ENCODE measurements at places on chromosomes 7 and 10. TPM values are rescaled to one million over a fixed set of nuclear protein-coding genes. Genes with fewer than 3 reads are reported as not detected.

DNA sequence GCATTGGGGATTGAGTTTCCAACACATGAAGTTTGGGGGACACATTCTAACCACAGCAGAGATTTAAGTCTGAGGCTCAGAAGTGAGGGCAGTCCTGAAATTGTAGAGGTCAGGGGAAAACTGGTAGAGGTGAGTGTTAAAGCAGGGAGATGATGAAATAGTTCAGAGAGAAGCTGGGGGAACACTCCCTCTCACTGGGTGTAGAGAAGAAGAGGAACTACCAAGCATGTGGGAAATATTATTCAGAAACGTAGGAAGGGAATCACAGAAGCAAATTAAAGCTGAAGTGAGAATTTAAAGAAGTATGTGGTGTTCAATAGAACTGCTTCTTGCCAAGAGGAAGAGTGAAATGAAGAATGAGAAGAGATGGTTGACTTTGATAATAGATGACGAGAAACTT is 121.5 kb upstream of the FAM3C start:
- DNase-seq, result no peak

DNA sequence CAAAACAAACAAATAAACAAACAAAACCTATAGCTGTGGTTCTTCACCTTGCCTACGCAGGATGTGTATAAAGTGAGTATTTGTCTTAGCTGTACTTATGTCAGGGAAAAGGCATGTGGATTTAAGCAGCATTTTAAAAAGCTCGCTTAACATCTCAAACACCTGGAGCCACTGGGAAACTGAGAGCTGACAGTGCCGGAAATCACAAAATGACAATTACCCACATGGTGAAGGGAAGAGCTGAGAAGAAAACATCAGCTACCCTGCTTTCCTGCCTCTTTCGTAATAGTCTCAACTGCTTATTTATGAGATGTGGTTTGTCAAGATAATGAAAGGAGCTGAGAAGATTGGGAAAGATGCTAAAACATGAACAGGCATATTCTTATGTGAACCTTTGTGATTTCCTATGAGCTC is 31.1 kb upstream of the MSMB start:
- DNase-seq, result no peak

DNA sequence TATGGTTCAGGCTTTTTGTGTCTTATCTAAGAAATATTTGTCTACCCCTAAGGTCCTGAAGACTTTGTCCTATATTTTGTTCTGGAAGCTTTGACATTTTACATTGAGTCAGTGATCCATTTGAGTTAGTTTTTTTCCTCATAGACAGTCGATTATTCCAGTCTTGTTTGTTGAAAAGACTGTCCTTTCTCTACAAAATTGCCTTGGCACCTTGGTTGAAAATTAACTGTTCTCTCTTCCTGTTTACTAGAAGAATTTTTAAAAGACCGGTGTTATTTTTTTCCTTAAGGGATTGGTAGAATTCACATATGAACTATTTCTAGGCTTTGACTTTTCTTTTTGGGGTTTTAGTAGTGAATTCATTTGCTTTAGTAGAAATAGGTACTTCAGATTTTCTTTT is 12.0 kb downstream of the PLEKHA1 start:
- DNase-seq, result no peak

DNA sequence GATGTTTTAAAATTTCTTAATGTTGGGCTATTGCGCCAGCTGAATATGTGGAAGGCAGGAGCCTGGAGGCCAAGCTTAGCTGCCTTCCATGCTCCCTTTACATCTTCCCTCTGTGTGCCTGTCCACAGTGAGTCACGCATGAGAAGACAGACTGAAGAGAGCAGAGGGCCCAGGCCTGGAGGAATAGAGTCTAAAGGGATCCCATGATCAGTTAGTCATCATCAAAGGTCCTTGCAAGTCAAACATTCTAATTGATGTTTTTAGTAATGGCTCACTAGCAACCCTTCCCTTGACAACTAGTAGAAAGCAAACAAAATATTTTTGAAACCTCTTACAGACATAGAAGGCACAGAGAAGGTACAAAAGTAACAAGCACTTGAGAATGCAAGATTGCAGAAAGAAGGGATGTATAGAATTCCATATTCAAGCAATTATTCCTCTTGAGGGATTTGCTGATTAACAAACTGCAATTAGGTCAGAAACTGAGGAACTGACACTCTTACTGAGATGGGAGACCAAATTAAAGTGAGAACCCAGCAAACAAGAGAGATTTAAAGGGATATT is 30.7 kb upstream of the APBB1IP start:
- DNase-seq, result no peak

- DNase-seq, result no peak
Measured at GRCh38 chr7:142670511-142670910, 78.8 kb upstream of the PRSS1 start.

GRCh38 chr10:14560274-14560673 is 214.4 kb downstream of the FAM107B start:
- DNase-seq, result no peak

- DNase-seq, result no peak
Measured at GRCh38 chr7:70577078-70577477, 554.9 kb upstream of the GALNT17 start.

DNA sequence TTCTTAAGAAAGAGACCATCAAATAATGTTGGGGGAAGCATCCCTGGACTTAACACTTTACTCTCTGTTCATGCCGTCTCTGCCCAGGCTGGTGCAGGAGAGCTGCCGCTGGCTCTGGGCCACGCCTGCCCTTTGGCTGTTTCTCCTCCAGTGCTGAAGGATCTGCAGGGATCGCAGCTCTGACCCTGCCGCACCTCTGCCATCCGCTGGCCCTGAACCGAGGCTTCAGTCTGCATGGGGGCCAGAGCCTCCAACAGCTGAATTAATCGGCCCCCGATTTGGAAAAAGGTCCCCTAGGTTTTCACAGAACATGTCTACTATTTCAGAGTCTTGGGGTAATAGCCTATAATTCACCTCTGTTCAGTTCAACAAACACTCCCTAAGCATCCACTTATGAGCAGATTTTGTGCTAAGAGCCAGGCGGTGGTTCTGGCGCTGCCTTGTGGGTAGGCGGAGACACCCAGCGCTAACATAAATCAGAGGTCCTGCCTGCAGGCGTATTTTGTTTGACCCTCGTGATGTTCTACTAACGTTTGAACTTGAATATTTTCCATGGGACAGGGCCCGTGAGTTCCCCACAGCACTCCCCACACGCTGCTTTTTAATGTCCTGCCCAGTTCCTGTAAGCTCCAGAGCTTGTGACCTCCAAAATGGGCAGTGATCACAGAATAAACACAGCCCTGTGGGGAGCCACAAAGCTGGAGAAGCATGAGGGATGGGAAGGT is 99.0 kb downstream of the DYNC2I1 start:
- no peak for DNase-seq

DNA sequence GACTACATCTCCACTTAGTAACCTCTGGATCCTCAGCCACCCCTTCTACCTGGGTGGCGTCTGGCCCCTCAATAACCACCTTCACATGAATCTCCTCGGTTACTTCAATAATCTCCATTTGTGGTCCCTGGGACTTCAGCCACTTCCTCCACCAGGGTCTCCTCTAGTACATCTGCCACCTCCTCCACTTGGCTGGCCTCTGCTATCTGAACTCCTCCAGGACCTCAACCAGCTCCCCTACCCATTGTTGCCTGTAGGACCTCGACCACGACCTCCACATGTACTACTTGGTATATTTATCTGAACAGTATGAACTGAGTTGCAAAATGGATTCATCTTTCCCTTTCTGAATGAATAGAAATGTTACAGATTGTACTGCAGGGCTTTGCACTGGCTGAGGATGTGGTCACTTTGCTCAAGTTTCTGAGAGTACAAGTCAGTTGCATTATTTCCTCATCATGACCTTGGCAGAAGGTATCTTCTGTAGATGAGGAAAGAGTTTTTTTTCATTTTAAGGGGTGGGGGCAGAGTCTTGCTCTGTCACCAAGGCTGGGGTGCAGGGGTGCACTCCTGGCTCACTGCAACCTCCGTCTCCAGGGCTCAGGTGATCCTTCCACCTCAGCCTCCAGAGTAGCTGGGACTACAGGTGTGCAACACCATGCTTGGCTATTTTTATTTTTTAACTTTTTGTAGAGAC is 36.0 kb downstream of the MAT1A start:
- no peak for DNase-seq

- no peak for DNase-seq
Measured at GRCh38 chr7:46022397-46022796, 101.3 kb upstream of the IGFBP3 start.

GRCh38 chr10:16843252-16843870 is 26.1 kb upstream of the RSU1 start:
- peak; percentile 88 for DNase-seq

Gene DOCK4
- 34.9 TPM for total RNA-seq

Gene CALN1
- 1.3 TPM for total RNA-seq

Gene ESYT2
- total RNA-seq, result 119 TPM

Gene FAM221A
- total RNA-seq, result 2.7 TPM

Gene GAD2
- not detected for total RNA-seq

Gene NKX1-2
- total RNA-seq, result not detected

Gene MAGI2
- total RNA-seq, result 8.0 TPM

Gene MBL2
- not detected for total RNA-seq

Gene PTPRE
- 20.9 TPM for total RNA-seq

All from tongue (tissue), 3 donors.